HFFc6 (cell line): ENCODE measurements at places on chromosomes 4 and X. TPM values are rescaled to one million over a fixed set of nuclear protein-coding genes. Genes with fewer than 3 reads are reported as not detected.

The F8A3 gene
- 10.8 to 14.8 TPM (median 11.4 TPM) in 3 replicates for total RNA-seq

The ENPEP gene
- total RNA-seq = 0.07 TPM in 1 of 3 replicates, not detected in the others

DNA sequence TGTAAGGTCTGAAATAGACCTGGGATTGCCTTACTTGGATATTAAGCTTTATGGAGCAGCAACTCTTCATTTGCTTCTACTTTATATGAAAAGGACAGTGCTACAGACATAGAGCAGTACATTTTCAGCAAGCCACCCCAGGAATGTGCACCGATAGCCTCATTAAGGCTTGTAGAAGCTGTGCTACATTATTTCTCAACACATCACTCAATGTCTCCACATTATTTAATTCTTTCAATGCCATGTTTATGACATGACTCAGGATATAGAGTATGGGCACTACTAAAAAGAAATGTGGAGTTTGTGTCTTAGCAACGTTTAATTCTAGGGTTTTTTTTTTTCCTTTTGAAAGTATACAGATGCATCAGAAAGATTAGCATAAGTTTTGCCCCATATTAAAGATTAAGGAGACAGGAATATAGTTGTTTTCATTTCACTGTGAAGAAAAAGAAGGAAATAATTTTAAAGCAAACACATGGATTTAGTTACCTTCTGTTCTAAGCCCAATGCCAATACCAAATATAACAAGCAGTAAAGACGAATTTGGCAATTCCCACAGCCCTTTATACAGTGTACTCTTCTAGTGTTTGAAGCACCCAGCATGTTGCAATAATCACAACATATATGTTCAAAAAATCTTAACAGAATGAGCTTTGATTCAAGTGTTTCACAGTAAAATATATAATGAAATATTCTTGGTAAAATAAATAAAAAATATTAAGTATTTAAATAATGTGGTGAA is 2140.1 kb upstream of the AGA start:
- H3K4me1 ChIP-seq = no peaks in the 10 kb centered on the region
- H3K4me3 ChIP-seq = no peak overlapping the region
- no peak overlapping the region for H3K27ac ChIP-seq
- no peaks in the 10 kb centered on the region for H3K36me3 ChIP-seq
- no peak for DNase-seq

The SUPT20HL2 gene
- total RNA-seq = not detected in 3 replicates

The TCEAL5 gene
- not detected in 3 replicates for total RNA-seq

DNA sequence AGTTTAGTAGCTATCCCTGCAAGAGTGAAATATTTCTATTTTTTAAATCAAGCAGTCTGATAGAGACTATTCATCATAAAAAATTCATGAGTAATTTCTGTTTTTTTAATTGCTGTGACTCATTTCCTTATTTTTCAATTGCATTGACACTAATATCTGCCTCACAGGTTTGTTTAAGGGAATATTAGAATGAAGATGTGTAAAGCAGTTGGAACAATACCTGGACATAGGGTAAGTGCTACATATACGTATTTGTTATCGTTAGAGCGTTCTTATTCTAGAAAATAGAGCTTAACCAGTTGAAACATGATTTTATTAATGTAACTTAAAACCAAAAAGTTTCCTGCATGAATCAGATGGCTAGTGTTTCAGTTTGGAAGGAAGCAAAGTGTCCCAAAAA is 2211.3 kb downstream of the PCDH7 start:
- no peak overlapping the region for H3K4me3 ChIP-seq
- no peaks in the 10 kb centered on the region for H3K36me3 ChIP-seq
- H3K27ac ChIP-seq = no peak overlapping the region
- no peaks in the 10 kb centered on the region for H3K4me1 ChIP-seq

The NR0B1 gene
- total RNA-seq = not detected in 3 replicates
